NCI-H446 (cell line): ENCODE measurements at places on chromosomes 6 and 20.
A peak's percentile ranks its signal among the peaks of the same experiment; 100 is the strongest.

- DNase-seq: no peak
Observed at GRCh38 chr20:50126662-50127061, 13.7 kb upstream of the UBE2V1 start.

GRCh38 chr6:17047889-17048288 lies 54.0 kb upstream of the STMND1 start:
- DNase-seq: no peak

- no peak for DNase-seq
Observed at GRCh38 chr20:37357481-37358365, 11.8 kb downstream of the SRC start.

- no peak for DNase-seq
Observed at GRCh38 chr6:17957904-17958620, 29.4 kb downstream of the KIF13A start.

DNA sequence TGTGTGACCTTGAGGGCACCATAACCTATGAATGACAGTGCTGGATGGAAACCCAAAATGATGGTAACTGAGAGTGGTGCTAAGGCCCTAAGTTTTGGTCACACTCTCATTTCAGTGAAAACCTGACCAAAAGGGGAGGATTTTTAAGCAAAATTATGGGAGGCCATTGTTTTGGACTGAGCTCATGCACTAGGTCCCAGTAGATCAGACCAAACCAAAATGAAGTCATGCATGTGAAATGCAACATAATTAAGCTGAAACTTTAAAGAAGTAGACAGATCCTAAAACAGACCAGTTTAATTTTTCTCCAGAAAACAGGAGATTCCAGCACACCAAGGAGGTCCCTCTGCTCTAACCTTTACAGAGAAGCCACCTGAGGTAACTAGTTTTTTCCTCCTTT lies 24.0 kb upstream of the THBS2 start:
- DNase-seq: no peak

DNA sequence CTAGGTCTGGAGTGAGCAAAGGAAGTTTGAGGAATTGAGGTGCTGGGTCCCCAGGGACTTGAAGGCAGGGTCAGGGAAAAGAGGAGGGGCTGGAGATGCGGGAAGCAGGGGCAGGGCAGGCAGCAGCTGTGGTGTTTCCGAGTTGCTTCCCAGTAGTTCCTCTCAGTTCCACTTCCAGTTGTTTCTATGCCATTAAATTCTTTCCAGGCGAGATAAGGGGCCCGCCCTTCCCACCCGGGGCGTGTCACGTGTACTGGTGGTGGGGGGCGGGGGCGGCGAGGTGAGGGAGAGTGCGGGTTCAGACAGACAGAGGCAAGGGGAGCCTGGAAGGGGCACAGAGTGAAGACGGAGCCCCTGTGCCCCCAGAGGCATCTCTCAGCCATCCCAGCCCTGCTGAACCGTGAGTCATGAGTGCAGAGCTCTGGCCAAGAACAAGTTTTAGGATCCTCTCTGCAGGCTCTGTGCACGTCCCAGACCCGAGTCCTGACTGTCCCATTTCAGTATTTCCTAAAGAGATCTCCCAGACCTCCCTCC lies 977 bp downstream of the TNXB start:
- no peak for DNase-seq

- no peak for DNase-seq
Observed at GRCh38 chr6:147881432-147881831, 372.9 kb downstream of the SAMD5 start.

DNA sequence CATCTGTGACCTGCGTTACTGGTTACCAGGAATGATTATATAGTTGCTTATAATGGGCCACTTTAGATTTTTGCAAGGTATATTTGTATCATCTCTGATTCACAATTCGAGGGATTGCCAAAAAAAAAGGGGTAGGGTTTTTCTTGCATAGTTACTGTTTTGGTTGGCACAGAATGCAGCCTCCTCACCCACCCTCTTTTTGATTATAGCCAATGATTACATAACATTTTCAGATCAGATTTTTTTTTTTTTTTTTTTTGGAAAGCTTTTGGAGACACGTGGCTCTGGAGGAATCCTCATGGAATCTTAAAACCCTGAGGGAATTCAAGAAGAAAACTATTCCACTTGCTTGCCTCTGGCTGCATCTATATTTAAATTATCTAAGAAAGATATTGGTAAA lies 53.7 kb downstream of the UST start:
- DNase-seq: no peak

DNA sequence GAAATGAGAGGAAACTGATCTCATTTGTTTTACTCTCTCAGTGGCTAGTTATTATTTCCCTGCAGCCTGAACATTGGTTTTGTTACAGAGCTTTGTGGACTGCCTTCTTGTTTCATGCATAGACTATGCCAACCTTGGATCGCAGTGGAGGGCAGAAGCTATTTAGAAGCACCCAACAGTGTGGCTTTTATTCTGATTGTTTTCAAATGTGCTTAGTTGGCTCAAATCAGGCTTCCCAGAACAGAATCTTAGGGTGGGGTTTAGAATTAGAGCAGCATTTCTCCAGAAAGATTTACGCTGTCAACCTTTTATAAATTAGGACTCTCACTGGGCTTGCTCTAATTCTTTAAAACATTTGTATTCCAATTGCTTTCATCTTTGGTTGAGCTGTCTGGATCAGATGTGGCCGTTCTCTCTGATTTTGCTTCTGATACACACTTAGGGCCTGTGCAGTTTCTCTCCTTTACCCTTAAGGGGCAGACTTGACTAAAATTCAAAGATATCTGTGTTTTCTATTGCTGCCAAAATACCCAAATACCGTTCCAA lies 210.3 kb downstream of the BCKDHB start:
- DNase-seq: peak; percentile 6

DNA sequence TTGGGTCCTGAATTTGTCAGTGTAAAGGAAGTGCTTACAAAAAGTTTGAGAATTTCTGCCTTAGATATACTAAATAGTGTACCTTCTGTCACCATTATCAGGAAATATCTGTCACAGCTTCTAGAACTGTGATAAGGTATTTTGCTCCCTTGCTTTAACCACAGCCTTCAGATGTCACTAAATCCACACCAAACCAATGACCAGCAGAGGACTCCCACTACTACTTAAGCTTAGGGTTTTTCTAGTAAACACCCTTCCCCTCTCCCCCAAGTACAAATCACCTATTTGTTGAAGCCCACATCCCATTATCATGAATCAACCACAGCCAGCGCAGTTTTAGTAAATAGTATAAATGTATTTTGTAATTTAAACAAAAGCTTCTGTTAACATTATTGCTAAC lies 8.6 kb upstream of the JPH2 start:
- DNase-seq: no peak

DNA sequence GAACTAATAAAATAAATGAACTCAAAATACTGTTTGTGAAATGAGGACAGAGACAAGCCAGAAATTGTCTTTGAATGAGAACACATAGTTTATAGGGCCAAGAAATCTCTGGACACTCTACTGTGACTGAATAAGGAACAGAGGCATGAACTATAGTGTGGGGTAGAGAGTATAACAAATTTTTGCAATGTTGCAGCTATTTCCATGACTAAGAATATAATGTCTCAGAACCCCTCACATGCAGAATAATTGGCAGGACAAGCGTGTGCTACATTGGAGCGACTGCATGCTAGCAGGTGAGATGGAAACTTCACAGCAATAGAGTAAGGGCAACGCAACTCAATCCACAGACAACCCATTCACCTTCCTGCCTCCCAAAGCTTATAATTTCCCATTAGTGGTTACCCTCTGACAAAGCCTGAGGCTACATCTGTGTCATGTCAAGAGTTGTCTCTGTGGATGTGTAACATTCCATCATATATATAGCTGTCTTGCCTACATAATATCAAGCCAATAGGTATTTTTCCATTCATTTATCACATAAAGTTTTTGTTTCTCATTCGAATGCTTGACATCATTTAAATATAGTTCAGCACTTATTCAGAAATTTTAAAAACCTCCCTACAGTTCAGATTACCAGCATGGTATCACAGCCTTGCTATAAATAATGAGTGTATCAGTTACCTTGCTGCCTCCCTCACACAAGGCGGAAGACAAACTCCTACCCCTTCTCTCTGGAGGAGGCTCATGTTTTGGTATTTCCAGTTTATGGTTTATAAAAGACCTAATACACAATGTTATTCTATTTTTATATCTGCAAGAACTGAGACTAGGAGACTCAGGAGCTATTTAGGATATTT lies 47.9 kb upstream of the ECHDC1 start:
- DNase-seq: no peak

DNA sequence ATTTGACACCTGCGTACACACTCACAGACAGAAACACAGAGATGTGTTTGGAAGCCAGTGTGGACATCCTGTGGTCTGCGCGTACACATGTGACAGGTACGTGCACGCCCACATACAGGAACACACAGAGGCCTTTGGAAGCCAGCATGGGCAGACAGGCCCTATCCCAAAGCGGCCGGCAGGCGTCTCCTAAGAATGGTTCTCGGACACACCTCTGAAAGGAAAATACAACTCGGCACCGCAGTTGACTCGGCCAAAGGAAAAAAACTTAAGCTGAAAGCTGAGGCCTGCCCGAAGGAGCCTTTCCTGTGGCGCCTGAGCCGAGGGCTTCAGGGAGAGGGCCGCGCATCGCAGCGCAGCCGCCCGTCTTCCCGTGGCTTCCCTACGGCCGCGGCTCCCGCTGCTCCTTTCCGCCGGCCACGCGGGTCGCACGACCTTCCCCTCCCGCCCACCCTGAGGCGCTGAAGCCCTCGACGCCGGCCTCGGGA lies 1.4 kb upstream of the CEP43 start:
- no peak for DNase-seq

- no peak for DNase-seq
Observed at GRCh38 chr6:5172041-5172653, 87.0 kb downstream of the PPP1R3G start.

- DNase-seq: no peak
Observed at GRCh38 chr6:107493158-107494057, 3.5 kb downstream of the SOBP start.

- no peak for DNase-seq
Observed at GRCh38 chr6:167988945-167989841, 8.3 kb upstream of the KIF25 start.

GRCh38 chr6:20778912-20779311 lies 244.7 kb downstream of the CDKAL1 start:
- DNase-seq: no peak

- DNase-seq: no peak
Observed at GRCh38 chr6:159169193-159169555, at the start of gene FNDC1. Gene FNDC1 (plus strand): TSS chr6:159169400. CDS start chr6:159169597, 197 bp downstream.

GRCh38 chr6:122947355-122947754 lies 48.7 kb upstream of the CLVS2 start:
- DNase-seq: no peak

GRCh38 chr6:25038999-25039398 lies 103.2 kb upstream of the RIPOR2 start:
- DNase-seq: no peak

DNA sequence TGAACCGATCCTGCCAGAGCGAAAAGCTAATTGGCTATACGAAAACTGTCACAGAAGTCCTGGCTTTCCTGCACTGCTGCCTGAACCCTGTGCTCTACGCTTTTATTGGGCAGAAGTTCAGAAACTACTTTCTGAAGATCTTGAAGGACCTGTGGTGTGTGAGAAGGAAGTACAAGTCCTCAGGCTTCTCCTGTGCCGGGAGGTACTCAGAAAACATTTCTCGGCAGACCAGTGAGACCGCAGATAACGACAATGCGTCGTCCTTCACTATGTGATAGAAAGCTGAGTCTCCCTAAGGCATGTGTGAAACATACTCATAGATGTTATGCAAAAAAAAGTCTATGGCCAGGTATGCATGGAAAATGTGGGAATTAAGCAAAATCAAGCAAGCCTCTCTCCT lies 14.2 kb downstream of the CCR6 start:
- no peak for DNase-seq

- no peak for DNase-seq
Observed at GRCh38 chr6:46764961-46765360, 18.2 kb downstream of the ANKRD66 start.

DNA sequence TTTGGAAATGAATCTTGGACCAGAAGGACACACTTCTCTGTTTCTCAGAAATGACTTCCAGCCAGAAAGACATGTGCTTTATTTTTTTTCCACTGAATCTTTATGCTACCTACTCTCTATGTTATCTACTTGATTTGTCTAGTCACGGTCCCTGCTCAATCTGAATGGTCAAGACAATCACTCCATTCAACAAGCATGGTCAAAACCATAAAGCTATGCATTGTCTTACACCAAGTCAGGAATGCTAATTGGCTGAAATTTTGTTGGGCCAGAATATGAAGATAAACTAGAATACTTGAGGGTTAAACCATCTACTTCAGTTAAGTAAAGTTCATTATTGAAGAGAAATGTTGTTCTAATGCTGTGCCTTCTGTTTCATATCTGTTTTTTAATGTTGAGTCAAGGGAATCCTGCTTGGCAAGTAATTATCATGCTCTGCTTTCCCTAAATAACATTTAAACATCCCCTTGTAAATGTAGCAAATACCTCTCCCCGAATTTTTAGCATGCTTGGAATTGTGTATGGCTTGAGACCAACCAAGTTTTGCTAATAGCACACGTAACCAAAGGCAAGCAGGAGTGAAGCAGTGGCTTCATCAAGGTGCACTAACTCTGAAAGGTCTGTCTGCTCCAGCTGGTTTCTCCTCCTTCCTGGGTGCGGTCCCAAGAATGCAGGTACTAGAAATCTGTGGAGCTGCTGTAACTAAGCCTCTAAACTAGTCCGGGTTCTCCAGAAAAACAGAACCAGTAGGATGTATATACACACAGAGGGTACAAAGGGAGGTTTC lies 190.3 kb upstream of the CDYL start:
- no peak for DNase-seq

- peak; percentile 8 for DNase-seq
Observed at GRCh38 chr20:40196846-40197436, 492.1 kb downstream of the MAFB start.

DNA sequence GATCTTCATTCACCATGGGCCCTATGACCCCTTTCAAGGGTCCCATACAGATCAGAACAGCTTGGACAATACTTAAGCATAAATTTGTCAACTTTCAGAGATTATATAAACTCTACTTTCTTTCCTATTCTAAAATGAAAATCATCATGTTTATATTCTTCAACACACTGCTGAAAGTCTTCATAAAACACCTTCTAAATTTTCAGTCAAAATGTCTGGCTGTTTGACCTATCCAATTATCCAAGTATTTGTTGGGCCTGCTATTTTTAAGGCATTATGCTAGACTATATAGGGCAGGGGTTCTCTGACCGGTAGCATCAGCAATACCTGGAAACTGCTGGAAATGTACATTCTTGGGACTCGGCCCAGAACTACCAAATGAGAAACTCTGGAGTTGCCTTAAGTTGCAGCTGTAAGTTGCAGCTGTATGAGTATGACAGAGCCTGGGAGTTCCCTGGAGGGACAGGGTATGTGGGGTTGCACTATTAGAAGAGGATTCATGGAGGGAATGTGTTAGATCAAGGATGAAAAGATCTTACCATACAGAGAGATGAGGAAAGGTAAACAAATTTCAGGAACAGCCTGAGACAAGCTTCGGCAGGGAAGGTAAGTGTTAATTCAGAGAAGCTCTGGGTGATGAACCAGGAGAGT lies 293.0 kb downstream of the ADGB start:
- DNase-seq: no peak

- no peak for DNase-seq
Observed at GRCh38 chr6:42522942-42523814, 40.7 kb upstream of the UBR2 start.

- no peak for DNase-seq
Observed at GRCh38 chr20:48451401-48451800, 376.4 kb downstream of the PREX1 start.
